ENCODE measurements at places on chromosomes 2 and 18.

DNA sequence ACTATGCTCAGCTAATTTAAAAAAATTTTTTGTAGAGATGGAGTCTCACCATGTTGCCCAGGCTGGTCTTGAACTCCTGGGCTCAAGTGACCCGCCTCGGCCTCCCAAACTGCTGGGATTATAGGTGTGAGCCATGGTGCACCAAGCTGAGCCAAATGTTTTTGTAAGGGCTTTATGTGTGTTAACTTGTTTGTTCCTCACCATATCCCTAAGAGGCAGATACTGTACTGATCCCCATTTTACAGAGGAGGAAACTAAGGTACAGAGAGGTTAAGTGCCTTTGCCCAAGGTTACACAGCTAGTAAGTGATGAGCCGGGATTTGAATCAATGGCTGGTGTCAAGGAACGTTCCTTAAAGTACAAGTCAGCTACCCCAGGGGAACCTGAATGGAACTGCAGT, 85.3 kb upstream of the KLF7 start:
- DNase-seq = no peak

DNA sequence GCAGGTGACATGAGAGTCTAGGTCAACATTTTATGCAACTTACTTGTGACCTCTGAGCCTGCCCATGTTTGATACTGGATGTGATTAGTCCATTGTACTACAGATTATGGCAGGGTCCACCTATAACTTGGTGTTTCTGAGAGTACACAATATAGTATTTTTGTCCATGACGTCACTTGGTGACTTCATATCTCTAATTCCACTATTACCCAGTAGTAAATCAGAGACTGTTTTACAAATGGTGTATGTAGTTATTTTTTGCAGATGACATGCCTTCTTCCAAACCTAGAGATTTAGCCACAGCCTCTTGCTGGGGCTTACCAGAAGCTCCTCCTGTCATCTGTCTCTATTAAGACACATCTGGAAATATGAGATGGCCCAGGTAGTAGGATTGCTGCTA, 24.6 kb upstream of the TMX3 start:
- no peak for DNase-seq

DNA sequence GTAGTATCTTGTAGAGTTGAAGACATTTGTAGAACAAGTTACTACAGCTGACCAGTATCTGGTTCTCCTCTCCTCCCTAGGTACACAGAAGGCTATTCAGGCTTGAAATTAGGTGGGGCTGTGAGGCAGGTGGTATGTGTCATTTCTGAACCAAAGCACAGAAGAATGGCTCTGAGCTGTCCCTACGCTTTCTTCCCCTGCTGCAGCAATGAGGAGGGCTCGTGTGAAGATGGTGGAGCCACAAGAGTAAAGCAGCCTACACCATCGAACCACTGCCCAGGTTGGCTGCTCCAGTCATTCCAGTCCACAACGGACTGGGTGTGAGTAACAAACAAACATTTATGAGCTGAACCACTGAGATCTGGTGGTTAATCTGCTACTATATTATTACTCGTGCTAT, 148.9 kb downstream of the DTNB start:
- no peak for DNase-seq

GRCh38 chr2:35347561-35347960, 1008.0 kb upstream of the CRIM1 start:
- DNase-seq = no peak

GRCh38 chr18:62828852-62829251, 113.5 kb downstream of the PHLPP1 start:
- no peak for DNase-seq

GRCh38 chr2:85684380-85684779, 9.8 kb upstream of the GNLY start:
- DNase-seq = no peak

DNA sequence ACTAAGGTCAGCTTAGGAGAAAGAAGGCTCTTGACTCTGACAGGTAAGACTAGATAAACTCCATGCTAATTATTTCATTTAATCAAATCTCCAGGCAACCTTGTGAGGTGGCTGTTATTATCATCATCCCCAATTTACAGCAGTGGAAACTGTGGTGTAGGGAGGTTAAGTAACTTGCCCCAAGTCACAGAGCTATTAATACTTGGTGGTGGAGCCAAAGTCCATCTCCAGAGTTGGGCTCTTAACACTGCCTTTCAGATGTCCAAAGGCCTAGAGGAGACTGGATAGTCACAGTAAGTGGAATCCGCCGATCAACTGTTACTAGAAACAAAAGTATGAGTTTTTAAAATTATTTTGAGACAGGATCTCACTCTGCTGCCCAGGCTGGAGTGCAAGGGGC, 46.6 kb upstream of the SP3 start:
- no peak for DNase-seq

DNA sequence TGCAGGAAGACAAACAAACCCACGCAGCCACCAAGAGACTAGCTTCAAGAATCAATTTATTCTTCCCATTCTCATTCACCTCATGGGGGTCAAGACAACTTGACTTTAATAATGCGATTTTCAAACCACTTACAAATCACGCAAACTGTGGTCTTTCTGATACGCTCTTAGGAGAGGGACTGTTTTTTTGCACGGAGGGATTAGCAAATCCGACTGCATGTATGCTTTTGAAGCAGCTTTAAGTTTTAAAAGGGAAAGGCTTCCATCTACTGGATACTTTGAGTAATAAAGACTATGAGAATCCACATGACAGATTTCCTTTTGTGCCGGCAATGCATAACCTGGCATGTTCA, 322.9 kb upstream of the KCNJ3 start:
- DNase-seq = peak; percentile 34

DNA sequence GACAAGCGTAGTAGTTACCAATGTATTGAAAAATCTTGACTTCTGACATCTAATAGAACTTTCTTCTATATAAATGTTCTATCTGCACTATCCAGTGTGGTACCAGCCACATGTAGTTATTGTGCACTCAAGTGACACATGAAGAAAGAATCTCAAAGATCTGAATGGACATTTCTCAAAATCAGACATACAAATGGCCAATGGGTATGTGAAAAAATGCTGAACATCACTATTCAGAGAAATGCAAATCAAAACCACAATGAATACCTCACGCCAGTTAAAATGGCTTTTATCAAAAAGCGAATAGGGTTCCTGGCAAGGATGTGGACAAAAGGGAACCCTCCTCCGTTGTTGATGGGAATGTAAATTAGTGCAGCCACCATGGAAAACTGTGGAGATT, 37.5 kb upstream of the SMCHD1 start:
- DNase-seq = no peak

GRCh38 chr2:31319406-31320175, 85.6 kb downstream of the EHD3 start:
- peak; percentile 25 for DNase-seq

- DNase-seq = peak; percentile 32
Measured at GRCh38 chr2:206378835-206379234, 64.5 kb upstream of the ADAM23 start.

GRCh38 chr2:43708891-43709290, 32.7 kb upstream of the C1GALT1C1L start:
- no peak for DNase-seq

DNA sequence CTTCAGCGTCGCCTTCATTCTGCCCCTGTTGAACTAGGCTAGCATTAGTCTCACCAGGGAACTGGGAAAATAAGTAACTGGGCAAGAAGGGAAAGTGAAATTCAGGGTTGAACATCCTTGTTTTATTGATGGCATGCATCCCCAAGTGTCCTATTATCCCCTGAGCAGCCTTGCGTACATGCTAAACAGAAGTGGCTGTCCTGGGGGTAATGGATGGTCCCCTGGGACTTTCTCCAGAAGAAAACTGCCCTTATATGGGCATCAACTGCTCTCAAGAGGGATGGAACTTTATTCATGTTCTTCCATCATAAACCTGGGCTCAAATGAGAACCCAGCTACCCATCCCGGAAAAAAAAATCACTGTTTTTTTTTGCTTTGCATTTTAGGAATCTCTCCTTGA, 11.8 kb upstream of the SMIM21 start:
- no peak for DNase-seq

- DNase-seq = no peak
Measured at GRCh38 chr2:86012007-86012712, 93.5 kb downstream of the POLR1A start.

DNA sequence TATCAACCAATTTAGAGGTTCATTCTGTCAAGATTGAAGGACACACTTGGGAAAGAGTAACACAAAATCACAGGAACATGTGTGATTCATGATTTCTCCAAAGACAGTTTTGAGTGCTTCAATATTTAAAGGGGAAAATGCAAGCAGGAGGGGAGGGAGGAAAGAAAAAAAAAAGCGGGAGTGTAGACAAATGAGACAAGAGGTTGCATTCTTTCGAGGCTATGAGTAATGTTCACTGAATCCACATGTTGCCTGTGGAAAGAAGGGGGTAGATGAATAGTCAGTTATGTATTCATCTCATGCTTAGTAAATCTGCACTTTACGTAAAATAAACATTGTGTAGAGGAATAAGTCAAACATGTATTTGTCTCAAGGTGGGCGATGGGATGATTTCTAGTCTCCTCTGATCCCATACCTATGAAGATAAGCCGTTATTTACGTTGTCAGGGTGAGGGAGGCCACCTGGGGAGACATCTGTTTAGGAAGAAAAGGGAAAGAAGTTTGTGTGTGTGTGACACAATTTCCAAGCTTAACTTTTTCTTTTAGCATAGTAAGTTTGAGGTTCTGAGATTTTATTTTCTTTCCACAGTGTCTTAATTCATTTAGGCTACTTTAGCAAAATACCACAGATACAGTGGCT, 211.0 kb upstream of the ZC3H15 start:
- DNase-seq = peak; percentile 47

DNA sequence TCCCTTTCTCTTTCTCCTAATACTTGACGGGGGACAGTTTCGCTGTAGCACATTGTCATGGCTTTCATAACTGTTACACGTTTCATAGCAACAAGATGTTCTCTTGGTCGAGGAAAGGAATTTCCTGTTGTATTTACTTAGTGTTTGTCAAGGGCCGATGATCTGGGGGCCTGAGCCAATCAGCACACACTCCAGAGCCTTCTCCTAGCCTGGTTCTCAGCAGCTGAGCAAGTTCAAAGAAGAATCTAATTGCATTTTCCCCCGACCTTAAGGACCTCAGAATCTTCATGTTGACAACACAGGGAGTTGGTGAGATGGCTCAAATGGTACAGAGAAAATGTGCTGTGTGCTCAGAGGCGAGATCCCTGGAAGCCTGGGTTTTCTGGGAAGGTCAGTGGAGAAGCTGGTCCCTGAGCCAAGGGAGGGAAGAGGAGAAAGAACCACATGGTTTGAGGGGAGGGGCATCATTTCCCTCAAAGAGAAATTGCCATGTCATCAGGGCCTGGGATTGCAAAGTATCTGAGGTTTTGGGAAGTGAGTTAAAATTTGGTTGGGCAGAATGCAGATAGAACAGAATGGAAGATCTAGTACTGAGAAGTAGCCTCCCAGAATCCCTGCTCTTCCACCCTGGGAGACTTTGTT, 76.9 kb upstream of the AGAP1 start:
- peak; percentile 60 for DNase-seq

GRCh38 chr2:239829326-239829725, 195.8 kb downstream of the NDUFA10 start:
- DNase-seq = no peak

DNA sequence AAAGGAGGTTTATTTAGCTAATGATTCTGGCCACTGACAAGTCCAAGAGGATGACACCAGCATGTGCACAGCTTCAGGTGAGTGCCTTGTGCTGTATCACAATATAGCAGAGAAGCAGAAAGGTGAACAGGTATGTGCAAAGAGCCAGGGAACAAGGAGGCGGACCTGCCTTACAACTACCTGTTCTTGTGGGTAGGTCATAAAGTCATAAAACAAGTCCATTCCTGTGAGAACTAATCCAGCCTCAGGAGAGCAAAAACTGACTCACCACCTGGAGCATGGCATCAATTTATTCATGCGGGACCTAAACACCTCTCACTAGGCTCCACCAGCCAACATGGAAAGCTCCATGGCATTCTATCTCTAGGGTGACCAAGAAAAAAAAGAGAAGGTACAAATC, 234.2 kb downstream of the ASXL3 start:
- DNase-seq = no peak

GRCh38 chr2:86237172-86237571, 37.9 kb downstream of the MRPL35 start:
- DNase-seq = no peak

- DNase-seq = no peak
Measured at GRCh38 chr18:35740656-35741055, 159.1 kb downstream of the GALNT1 start.

DNA sequence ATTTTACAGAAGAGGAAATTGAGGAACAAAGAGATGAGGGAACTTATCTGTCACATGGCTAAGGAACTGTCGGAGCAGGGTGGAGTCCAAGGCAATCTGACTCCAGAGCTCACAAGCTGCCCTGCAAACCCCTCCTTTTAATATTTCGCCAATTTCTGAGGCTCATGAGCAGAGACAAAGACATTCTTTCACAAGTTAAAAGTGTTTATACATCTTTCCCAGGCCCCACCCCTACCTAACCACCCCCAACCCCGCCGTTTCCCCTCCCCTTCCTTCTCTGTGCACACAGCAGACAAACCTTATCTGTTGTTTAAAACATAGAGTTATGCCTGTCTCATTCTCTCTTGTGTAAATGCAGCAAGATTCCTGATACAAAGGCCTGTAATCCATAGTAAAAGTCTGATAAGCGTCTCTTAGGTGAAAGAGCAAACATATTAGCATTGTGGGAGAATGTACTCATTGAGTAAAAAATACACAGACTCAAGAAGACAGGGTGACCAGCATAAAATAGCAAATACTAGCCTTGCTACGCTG, 44.3 kb downstream of the EPHA4 start:
- DNase-seq = no peak

- DNase-seq = no peak
Measured at GRCh38 chr18:33576999-33577646, 896 bp upstream of the ASXL3 start.

GRCh38 chr2:99035920-99036319, 99.9 kb upstream of the CRACDL start:
- no peak for DNase-seq

GRCh38 chr2:224764565-224765236, 48.5 kb upstream of the CCDC195 start:
- no peak for DNase-seq
